ENCODE measurements at places on chromosomes 2 and 18. TPM values are rescaled to one million over a fixed set of nuclear protein-coding genes. Genes with fewer than 3 reads are reported as not detected.
A peak's percentile ranks its signal among the peaks of the same experiment; 100 is the strongest.

GRCh38 chr2:240998995-240999791 lies 775 bp downstream of the SNED1 start:
- DNase-seq: no peak

DNA sequence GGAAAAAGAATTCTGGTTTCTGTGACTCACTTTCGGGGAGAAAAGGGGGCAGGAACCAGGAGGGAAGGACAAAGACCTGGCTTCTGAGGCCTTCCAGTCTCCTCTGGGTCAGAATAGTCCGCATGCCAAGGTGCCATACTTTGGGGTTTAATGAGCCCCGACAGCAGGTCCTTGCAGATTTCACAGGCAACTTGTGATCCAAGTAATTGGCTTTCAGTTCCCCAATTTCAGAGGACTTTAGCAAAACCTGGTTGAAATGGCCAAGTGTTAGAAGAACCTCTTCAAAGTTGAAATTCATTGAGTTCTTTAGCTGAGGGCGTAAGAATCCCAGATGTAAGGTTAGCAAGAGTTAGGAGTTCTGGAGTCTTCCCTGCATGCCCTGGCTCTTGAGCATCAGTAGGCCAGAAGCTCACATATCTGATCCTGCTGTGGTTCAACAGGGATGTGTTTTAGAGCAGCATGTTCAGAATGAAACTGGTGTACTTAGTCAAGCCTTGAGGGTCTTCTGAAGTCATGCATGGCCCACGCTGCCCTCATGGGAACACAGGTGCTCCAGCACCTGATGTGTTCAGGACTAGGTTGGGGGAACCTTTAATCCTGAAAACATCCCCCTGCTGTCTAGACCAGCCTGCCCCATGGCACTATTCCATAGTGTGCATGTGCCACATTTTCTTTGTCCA lies 143.0 kb downstream of the NUP35 start:
- no peak for DNase-seq

DNA sequence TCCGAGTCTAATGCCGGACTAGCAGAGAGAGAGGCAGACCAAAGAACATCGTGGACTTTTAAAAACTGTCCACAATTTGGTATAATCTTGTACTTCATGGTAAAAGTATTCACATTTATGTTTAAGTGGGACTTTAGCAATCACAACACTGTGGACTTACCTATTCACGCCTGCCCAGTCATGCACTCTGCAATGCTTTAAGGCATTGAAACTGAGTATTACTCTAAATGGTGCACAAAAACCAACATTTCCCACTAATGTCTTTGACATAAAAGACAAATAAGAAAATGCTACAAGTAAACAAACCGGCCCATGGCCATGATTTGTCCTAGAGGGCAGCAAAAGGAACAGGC lies 91.3 kb downstream of the ACVR1 start:
- no peak for DNase-seq

- no peak for DNase-seq
Measured at GRCh38 chr2:8750221-8750620, 68.4 kb downstream of the ID2 start.

GRCh38 chr2:122804494-122804893 lies 1049.0 kb downstream of the TSN start:
- no peak for DNase-seq

GRCh38 chr2:83850071-83850725 lies 608.9 kb downstream of the SUCLG1 start:
- DNase-seq: no peak

- no peak for DNase-seq
Measured at GRCh38 chr2:172345956-172346555, 81.3 kb upstream of the ITGA6 start.

- no peak for DNase-seq
Measured at GRCh38 chr2:159118859-159119500, 150.5 kb downstream of the TANC1 start.

GRCh38 chr18:41579185-41579584 lies 375.8 kb upstream of the PIK3C3 start:
- no peak for DNase-seq

GRCh38 chr2:241852116-241852980 lies 6.3 kb downstream of the PDCD1 start:
- DNase-seq: no peak

DNA sequence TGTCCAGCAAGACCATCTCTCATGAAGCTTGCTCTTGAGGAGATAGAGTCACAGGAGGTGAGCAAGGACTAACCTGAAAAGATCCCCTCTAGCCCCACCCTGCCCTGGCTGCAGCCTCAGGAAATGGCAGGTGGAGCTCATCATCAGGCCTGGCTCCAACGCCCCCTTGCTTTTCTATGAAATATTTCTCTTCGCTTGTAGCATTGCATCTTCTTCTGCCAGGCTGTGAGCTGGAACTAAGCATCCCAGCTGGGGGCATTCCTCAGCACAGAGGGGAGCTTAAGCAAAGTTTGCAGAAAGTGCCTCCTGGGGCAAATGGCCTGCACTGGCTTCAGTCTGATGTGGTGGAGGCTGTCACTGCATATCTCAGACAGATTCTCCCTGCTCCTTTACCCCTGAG lies 90.1 kb upstream of the LGALSL start:
- DNase-seq: no peak

GRCh38 chr2:46779447-46779941 lies 136.1 kb downstream of the MCFD2 start:
- no peak for DNase-seq

DNA sequence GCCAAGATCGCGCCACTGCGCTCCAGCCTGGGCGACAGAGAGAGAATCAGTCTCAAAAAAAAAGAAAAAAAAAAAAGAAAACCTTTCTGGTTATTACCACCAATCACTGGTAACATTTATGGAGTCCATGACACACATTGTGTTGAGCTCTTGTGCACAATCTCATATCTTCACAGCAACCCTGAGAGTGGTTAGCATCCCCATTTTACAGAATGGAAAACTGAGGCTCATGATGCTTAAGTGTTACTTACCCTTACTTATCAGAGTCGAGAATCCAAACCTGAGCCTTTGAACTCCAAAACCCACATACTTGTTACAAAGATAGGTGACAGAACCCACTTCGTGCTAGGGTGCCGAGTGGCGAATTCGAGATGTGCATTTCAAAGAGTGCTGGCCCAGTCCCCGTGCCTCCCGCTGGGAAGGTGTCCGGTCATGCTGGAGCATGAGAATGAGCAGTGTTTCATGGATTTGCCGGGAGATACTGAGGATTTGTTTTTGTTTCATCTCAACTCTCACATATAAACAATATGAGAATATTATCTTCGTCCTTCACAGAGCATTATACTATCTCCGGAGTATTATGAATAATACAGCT lies 50.9 kb downstream of the CYP27C1 start:
- no peak for DNase-seq

GRCh38 chr2:106292627-106293026 lies 98.5 kb upstream of the UXS1 start:
- no peak for DNase-seq

- no peak for DNase-seq
Measured at GRCh38 chr2:99275882-99276281, 20.4 kb upstream of the LYG2 start.

DNA sequence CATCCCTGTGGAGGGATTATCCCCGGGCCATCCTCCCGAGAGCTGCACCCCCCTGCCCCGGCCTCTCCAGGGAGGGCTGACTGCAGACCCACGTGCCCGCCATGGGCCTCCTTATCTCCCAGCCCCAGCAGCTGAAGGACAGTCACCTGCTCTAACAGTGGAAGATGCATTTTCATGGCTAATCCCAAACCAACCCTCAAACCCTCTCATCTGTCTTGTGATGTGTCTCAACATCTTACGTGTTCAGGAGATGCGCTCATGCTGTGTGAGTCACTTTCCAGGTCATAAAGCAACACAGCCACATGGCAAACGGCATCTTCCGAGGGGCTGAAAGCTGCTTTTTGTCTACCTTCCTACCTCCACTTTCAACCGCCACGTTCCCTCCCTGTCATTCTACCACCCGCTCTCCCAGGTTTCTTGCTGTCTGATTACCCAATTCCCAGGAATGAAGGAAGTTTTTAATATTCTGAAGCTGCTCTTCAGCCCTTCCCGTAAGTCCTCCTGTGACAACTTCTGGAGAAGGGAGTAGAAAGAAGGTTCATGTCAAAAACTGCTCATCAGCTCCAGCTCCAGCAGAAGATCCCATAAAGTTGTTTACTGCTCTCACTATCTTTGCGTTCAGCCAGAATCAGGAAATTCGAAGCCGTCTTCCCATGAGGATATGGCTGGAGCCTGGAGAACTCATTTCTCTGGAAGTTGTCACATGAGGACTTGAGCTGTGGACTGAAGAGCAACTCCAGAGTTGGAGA lies 54.5 kb downstream of the MBP start:
- no peak for DNase-seq

- DNase-seq: no peak
Measured at GRCh38 chr2:222232372-222232771, 66.4 kb downstream of the PAX3 start.

GRCh38 chr2:81266106-81266505 lies 961.6 kb upstream of the LRRTM1 start:
- DNase-seq: no peak

GRCh38 chr18:51339856-51340255 lies 142.4 kb upstream of the MEX3C start:
- DNase-seq: no peak

- DNase-seq: no peak
Measured at GRCh38 chr2:72934683-72935610, 17.6 kb downstream of the EMX1 start.

DNA sequence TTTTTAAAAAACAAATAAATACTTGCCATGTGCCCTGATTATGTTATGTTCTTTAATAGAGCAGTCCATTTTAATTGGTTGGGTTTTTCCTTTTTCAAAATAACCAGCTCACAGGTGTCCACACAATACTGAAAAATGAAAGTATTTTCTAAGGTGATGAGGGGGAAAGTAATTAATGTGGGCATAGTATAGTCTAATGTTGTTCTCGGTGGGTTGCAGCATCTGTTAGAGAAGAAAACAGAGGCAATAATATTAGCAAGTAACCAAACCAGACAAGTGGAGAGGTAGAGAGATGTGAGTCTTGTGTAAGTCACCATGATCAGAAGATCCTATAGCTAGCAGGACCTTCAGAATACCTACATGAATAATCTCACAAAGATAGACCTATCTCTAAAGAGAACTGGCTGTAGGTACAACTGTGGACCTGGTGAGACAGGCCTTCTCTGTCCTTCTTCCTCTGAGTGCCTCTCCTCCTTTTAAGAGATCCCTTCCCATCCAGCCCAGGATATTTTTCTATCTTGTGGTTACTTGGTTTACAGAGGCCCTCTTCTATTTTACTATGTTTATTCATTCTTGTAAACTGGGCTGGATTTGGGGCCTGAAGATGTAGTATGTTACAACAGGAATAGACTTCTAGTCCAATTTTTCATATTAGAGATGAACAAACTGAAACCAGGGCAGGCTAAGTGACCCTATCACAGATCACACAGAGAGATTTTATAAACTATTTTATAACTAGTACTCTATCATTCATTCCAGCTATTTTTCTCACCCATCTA lies 67.1 kb upstream of the MSTN start:
- no peak for DNase-seq

DNA sequence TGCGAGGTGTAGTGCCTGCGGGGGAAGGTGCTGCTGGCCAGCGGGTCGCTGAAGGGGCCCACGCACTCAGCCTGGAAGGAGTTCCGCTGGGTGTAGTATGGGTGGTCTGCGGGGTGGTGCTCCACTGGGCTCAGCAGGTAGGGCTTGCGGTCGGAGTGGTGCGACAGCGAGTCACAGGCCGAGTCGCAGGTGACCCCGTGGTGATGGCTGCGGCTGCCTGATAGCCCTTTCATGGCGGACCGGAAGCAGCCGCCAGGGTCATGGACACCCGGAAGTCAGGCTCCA lies 429.8 kb downstream of the TGIF1 start:
- no peak for DNase-seq

GRCh38 chr2:205957452-205958154 lies 128.4 kb downstream of the INO80D start:
- peak; percentile 21 for DNase-seq

- no peak for DNase-seq
Measured at GRCh38 chr18:45834306-45834705, 8.8 kb downstream of the SIGLEC15 start.

- no peak for DNase-seq
Measured at GRCh38 chr2:209696836-209697711, 74.6 kb upstream of the UNC80 start.

GRCh38 chr2:149365931-149366583 lies 35.7 kb downstream of the LYPD6 start:
- DNase-seq: no peak

DNA sequence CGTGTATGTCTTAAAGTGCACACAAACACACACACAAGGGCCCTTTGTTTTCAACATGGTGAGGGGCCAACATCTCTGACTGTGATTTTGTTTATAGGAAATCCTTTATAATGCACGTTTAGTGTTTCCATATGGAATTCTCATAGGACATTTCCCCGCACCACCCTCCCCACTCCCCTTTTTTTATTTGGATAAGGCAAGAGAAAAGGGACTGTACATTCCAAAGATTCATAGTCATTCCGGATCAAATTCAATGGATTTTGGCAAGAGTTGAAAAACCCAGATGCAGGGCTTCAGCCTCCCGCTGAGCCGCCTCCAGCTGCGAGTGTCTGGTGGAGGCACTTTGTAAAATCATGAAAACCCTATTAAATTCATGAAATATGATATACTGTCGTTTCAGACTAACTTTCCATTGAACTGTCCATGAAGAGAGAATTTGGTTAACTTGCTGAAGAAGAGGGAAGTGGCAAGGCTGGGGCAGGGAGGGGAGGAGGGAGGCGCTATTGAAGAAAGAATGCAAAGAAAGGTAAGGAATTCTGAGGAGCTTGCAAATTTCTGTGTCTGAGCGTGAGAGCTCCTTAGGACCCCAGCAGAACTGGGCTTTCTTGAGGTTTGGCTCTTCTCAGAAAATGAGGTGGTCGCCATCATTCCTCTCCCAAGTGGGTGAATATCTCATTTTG lies 25.8 kb upstream of the SLC14A2 start:
- no peak for DNase-seq

GRCh38 chr2:205216580-205216979 lies 465.7 kb upstream of the NRP2 start:
- DNase-seq: no peak

- DNase-seq: no peak
Measured at GRCh38 chr2:131413148-131413747, 49.3 kb upstream of the RAB6D start.

- DNase-seq: no peak
Measured at GRCh38 chr2:196271795-196272194, 100.4 kb upstream of the STK17B start.

DNA sequence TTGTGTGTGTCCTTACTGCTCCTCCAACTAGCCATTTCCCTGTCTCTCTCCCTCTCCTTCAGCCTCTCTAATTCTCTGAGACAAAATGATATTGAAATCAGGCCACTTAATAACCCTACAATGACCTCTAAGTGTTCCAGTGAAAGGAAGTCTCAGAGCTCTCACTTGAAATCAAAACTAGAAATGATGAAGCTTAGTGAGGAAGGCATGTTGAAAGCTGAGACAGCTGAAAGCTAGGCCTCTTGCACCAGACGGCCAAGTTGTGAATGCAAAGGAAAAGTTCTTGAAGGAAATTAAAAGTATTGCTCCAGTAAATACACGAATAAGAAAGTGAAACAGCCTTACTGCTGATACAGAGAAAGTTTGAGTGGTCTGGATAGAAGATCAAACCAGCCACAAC lies 72.9 kb downstream of the PRKCE start:
- no peak for DNase-seq

Gene RGPD8
- 35.9 TPM for total RNA-seq

Gene RTP5
- total RNA-seq: 1.3 TPM

Gene FHOD3
- 0.06 TPM for total RNA-seq

Gene DYNC2LI1
- 2.4 TPM for total RNA-seq

Gene PROKR1
- not detected for total RNA-seq

Gene ALPI
- total RNA-seq: not detected

Gene ZSWIM2
- not detected for total RNA-seq

Gene CPO
- total RNA-seq: not detected

Gene ST3GAL5
- total RNA-seq: 31.2 TPM

All from T-cell (primary cell).